Stimulated activated CD4-positive, alpha-beta T cell treated with anti-CD3 and anti-CD28 coated beads, Interleukin-15, amount 100 ng/mL, for 1 hour (primary cell): ENCODE measurements at places on chromosomes 12 and 14.
A peak's percentile ranks its signal among the peaks of the same experiment; 100 is the strongest.

- DNase-seq = no peak
These were observed 79.7 kb downstream of the FUT8 start for GRCh38 chr14:65492266-65492665.

DNA sequence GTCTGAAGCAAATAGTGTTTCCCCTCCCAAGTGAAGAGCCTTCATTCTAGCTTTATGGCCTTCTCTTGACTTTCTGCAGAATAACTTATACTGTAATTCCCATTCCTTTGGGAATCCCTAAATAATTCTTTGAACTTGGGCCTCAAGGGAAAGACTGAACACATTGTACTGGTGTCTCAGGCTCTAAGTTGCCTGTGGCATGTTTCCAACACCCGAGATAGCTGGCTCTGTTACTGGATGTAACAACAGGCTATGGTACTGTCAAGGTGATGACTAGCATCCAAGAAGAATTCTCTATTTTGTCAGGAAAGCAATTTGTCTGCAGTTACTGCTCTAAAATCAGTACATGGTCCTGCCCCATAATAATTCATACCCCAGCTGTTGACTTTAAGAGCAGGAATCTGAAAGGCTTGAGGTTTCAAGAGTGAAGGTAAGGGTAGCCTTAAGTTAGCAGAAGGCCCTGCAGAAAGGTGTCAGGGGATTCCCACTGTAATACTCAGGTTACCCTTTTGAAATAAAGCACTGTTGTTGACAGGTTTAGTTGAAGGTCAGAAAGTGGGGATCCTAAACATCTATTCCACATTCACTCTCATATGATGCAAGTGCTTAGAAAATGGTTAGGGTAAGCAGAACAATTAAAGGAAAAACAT, 5.2 kb downstream of the GPX2 start:
- no peak for DNase-seq

- DNase-seq = no peak
These were observed 232.7 kb downstream of the RPAP3 start for GRCh38 chr12:47473091-47473490.

DNA sequence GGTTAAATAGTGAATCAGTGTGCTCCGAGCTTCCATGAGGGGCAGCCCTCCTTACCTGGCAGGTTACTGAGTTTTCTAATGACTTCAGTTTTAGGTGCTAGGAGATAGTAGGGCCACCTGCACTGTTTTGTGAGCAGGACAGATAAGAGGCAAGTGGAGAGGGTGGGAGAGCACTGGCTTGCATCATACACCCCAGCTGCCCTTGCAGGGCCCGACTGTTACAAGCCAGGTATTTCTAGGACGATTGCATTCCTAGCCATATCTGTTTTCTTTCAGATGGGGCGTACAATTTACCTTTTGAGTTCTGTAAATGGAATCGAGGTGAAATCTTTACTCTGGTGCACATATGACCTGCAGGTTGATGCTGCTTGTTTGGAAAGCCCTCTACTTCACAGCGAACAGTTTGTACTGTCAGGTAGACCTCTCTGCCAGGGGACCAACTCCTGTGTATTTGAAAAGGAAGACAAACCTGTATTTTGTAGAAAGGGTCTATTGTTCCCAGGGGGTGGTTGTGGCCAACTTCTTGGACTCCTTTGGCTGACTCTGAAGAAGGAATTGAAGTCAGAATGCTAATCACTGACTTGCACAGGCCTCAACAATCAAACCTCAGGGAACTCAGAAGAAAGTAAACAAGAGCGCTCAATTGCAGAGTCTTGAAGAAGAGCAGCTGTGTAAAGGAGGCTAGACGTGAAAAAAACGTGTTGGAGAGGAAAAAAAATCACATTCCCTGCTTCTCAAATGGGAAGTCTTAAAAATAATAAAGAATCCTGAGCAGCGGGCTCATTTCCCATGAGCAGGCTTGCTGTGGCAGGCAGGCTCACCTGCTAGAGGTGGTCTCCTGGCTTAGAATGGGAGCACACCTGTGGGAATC, 57.3 kb downstream of the ETV6 start:
- no peak for DNase-seq

- peak; percentile 39 for DNase-seq
These were observed 3.9 kb downstream of the GZMH start for GRCh38 chr14:24605435-24606190.

GRCh38 chr12:38328306-38328895, 11.8 kb downstream of the ALG10B start:
- DNase-seq = no peak

GRCh38 chr12:51829011-51829481, 19.5 kb downstream of the FIGNL2 start:
- no peak for DNase-seq
